Gastroesophageal sphincter (tissue), 4 donors: ENCODE measurements at places on chromosomes 2 and 18.

- ATAC-seq, result no peak
These were observed 238.5 kb downstream of the ALPK2 start for GRCh38 chr18:58390399-58390798.

DNA sequence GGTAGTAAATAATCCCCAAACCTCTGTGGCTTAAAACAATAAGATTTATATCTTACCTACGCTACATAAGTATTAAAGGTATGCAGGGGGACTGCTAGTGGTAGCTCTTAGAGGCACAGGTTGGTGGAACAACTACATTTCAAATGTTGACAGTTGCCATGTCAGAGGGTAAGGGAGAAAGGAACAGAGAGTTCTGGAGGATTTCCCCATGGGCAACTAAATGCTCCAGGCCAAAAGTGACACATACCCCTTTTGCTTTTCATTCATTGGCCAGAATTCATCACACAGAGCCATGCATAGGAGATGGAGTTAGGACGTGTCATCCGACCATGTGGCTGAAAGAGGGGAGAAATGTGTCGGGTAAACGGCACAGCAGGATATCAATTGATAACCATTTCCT is 133.2 kb downstream of the NAPG start:
- no peak for ATAC-seq

DNA sequence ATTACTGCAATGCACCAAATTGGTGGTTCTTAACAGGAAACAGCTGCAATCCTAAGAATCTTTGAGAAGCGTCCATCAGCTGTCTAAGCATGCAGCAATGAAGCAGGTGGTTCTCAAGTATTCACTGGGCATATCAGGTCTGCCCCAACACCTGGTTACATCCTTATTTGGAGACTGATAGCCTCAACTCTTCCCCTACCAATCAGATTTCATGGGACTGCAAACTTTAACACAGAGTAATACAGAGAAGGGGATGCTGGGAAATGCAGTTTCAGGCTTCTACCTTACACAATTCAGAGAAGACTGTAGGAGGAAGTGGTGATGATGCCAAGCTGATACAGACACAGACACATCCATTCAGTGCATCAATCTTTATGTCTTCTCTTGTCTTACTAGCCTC is 240.5 kb downstream of the BCL2 start:
- ATAC-seq, result no peak

DNA sequence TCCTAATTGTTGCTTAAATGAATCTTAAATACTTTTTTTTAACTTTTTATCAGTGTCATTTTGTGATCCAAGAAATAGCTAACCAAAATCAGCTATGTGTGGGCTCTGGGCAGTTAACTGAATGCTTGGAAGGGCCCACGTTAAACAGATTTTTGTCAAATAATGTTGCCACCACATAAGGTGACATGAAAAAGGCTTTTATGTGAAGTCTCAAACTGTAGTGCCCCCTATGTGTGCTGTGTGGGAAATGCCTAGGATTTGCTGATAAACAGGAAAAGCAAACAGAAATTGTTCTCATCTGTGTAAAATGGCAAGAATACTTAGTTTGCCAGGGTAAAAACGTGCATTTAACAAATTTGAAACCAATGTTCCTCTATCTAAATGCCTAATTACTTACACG is 242.2 kb downstream of the ZNF516 start:
- no peak for ATAC-seq

GRCh38 chr2:142561656-142562055 is 315.8 kb upstream of the KYNU start:
- ATAC-seq, result no peak
